ENCODE measurements at places on chromosomes 4 and X. TPM values are rescaled to one million over a fixed set of nuclear protein-coding genes. Genes with fewer than 3 reads are reported as not detected.

GRCh38 chr4:182600856-182601255, 316.3 kb downstream of the DCTD start:
- H3K4me1 ChIP-seq = no peaks in the 10 kb centered on the region
- peaks cover 2% of the 10 kb centered on the region for H3K36me3 ChIP-seq
- H3K27ac ChIP-seq = no peak overlapping the region
- H3K27me3 ChIP-seq = no peaks in the 10 kb centered on the region
- peak; percentile 21 for DNase-seq

GRCh38 chr4:79178760-79179159, 147.1 kb downstream of the NAA11 start:
- H3K27me3 ChIP-seq = no peaks in the 10 kb centered on the region
- no peak overlapping the region for H3K4me3 ChIP-seq
- H3K4me1 ChIP-seq = no peaks in the 10 kb centered on the region
- no peaks in the 10 kb centered on the region for H3K36me3 ChIP-seq

DNA sequence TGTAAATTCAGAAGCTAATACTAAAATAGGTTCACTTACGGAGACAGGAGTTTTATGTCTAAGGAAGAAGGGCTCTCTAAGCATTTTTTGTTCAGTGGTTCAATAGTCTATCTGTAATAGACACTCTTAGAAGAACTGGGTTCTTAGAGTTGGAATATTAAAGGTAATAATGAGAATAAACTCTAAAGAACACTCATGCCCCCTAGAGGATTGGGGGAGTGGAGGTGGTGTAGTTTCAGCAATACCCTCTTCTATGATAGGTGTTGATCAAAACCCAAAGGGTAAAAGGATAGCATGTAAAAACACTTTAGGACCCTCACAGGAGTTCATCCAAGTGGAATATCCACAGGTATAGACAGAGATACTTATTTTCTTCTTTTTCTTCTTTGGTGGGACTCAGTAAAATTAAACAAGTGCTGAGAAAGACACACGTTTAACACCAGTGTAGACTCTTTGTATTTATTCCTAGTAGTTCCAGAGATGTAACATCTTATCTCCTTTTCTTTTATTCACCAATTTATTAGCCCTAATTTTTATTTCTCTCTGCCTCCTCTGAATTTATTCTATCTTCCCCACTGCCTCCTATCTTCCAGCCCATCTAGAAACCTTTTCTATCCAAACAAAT, 25.7 kb upstream of the MND1 start:
- no peak overlapping the region for H3K4me3 ChIP-seq
- no peaks in the 10 kb centered on the region for H3K4me1 ChIP-seq
- no peak overlapping the region for H3K27ac ChIP-seq

DNA sequence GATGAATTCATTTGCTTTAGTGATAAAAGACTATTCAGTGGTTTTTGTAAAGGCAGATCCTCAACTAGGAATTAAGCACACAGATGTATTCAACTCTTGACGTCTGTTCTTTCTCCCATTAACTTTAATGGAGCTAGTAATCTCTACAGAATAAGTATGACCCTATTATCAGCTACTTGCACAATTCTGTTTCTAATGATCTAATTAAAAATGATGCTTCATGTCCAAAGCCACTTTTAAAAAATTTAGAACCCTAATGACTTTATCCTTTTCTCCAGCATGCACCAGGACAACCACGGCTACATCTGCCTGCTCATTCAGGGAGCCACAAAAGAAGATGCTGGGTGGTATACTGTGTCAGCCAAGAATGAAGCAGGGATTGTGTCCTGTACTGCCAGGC, 85.4 kb downstream of the CBR4 start:
- H3K36me3 ChIP-seq = peaks cover 40% of the 10 kb centered on the region
- DNase-seq = no peak
- no peak overlapping the region for H3K4me3 ChIP-seq
- no peaks in the 10 kb centered on the region for H3K27me3 ChIP-seq
- H3K4me1 ChIP-seq = peaks cover 2% of the 10 kb centered on the region

GRCh38 chrX:78708816-78709215, 38.7 kb upstream of the LPAR4 start:
- H3K27ac ChIP-seq = peak overlapping the region; percentile 86
- DNase-seq = peak; percentile 95
- no peak overlapping the region for H3K4me3 ChIP-seq
- H3K27me3 ChIP-seq = no peaks in the 10 kb centered on the region

GRCh38 chr4:153651587-153651986, 32.5 kb upstream of the TLR2 start:
- H3K4me1 ChIP-seq = peaks cover 2% of the 10 kb centered on the region
- H3K4me3 ChIP-seq = no peak overlapping the region
- peak; percentile 64 for DNase-seq
- peak overlapping the region; percentile 76 for H3K27ac ChIP-seq
- no peaks in the 10 kb centered on the region for H3K27me3 ChIP-seq

GRCh38 chrX:22296871-22297270, 24.2 kb downstream of the CBLL2 start:
- no peak overlapping the region for H3K4me3 ChIP-seq
- H3K27me3 ChIP-seq = peaks cover 11% of the 10 kb centered on the region
- no peaks in the 10 kb centered on the region for H3K4me1 ChIP-seq
- no peak overlapping the region for H3K27ac ChIP-seq

- no peak overlapping the region for H3K27ac ChIP-seq
- H3K4me3 ChIP-seq = no peak overlapping the region
- peak; percentile 61 for DNase-seq
These were observed 740.1 kb upstream of the PITX2 start for GRCh38 chr4:111362941-111363361.

DNA sequence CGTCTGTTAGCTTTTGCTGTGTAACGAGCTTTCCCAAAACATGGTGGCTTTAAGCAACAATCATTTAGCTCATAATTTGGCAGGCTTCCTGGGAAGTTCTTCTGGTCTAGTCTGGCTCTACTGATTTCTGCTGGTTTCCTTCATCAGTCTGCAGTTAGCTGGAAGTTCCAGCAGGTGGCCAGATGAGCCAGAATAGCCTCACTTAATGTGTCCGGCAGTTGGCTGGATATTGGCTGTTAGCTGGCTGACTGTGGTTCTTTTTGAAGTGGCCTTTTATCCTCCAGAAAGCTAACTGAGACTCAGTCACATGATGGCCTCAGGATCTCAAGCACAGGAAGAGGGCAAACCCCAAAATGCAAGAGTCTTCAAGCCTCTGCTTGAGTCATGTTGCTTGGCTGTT, 34.9 kb downstream of the FTHL17 start:
- H3K27me3 ChIP-seq = peaks cover 6% of the 10 kb centered on the region
- no peak overlapping the region for H3K27ac ChIP-seq
- no peak overlapping the region for H3K4me3 ChIP-seq

DNA sequence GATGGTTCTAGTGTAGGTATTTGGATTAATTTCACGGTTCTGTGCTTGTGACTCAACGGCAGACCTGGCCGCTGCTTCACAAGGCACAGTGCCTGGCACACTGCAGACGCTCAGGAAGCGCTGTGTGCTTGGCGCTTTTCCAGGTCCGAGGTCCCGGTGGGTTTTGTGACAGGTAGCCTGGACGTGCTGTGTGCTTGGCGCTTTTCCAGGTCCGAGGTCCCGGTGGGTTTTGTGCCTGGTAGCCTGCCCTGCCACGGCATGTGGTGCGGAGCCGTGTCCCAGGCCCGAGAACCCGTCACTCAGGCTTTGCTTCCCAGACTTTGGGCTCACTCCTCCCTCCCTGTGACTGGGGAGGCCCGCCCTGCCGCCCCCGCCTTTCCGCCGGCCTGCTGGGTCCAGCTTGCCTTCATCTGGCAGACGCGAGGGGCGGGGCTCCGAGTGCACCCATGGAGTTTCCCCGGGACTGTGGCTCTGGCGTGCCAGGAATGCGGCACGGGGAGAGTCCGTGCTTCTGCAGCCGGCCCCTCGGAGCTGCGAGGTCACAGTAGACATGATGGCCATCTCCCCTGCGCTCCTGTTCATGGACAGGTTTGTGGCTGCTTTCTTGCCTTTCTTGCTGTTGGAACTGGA, 44.2 kb downstream of the TBC1D14 start:
- peak; percentile 75 for DNase-seq
- H3K4me3 ChIP-seq = no peak overlapping the region
- H3K4me1 ChIP-seq = peaks cover 12% of the 10 kb centered on the region
- no peak overlapping the region for H3K27ac ChIP-seq

GRCh38 chr4:26402458-26402857, 81.6 kb downstream of the RBPJ start:
- no peak for DNase-seq
- no peaks in the 10 kb centered on the region for H3K27me3 ChIP-seq
- H3K27ac ChIP-seq = no peak overlapping the region
- peaks cover 13% of the 10 kb centered on the region for H3K36me3 ChIP-seq
- no peak overlapping the region for H3K4me3 ChIP-seq

GRCh38 chrX:134990475-134990800, 353 bp upstream of the SMIM10 start:
- H3K27ac ChIP-seq = no peak overlapping the region
- H3K36me3 ChIP-seq = no peaks in the 10 kb centered on the region
- H3K27me3 ChIP-seq = peaks cover 4% of the 10 kb centered on the region
- H3K4me3 ChIP-seq = peak overlapping the region; percentile 47
- peaks cover 2% of the 10 kb centered on the region for H3K4me1 ChIP-seq

DNA sequence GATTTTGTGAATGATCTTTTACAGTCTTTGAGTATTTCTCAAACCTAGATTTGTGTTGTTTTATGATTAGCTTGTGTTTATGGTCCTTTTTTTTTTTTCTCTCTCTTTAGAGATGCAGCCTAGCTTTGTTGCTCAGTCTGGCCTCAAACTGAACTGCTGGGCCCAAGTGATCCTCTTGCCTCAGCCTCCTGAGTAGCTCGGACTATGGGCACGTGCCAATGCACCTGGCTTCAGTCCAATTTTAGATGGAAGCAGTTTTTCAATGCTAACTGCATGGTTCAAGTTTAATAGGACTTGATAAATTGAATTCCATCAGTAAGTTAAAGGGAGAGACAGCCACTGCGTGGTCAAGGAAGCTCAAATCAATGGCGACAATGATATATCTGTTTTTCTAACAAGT, 3.8 kb upstream of the FGG start:
- no peaks in the 10 kb centered on the region for H3K27me3 ChIP-seq
- no peak for DNase-seq
- H3K4me3 ChIP-seq = no peak overlapping the region
- H3K27ac ChIP-seq = no peak overlapping the region
- H3K36me3 ChIP-seq = no peaks in the 10 kb centered on the region
- no peaks in the 10 kb centered on the region for H3K4me1 ChIP-seq

DNA sequence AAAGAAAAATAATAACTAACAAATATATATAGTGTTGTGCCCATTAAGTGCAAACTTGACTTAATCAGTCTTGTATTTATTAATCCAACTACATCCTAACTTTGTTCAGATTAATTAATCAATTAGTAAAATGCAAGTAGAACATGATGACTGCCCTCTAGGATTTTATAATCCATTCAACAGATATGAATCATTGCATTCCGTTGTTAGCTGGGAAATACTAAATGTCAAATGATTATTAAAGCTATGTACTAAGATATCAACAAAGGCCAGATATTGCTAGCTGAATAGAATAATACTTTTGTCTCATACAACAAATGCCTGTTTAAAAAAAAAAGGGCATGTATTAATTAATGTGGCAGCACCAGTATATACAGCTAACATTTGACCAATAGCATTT, 1366.3 kb downstream of the STIM2 start:
- no peaks in the 10 kb centered on the region for H3K36me3 ChIP-seq
- H3K27ac ChIP-seq = no peak overlapping the region
- no peak for DNase-seq
- no peak overlapping the region for H3K4me3 ChIP-seq

- H3K27me3 ChIP-seq = no peaks in the 10 kb centered on the region
- H3K4me1 ChIP-seq = no peaks in the 10 kb centered on the region
- H3K4me3 ChIP-seq = peak overlapping the region; percentile 80
- peak overlapping the region; percentile 75 for H3K27ac ChIP-seq
- no peaks in the 10 kb centered on the region for H3K36me3 ChIP-seq
These were observed 427 bp downstream of the ZNF182 start for GRCh38 chrX:48003367-48003757.

- no peaks in the 10 kb centered on the region for H3K4me1 ChIP-seq
- no peak overlapping the region for H3K4me3 ChIP-seq
- no peaks in the 10 kb centered on the region for H3K36me3 ChIP-seq
- H3K27ac ChIP-seq = no peak overlapping the region
- DNase-seq = no peak
These were observed 533.5 kb downstream of the CCSER1 start for GRCh38 chr4:90660672-90661071.

DNA sequence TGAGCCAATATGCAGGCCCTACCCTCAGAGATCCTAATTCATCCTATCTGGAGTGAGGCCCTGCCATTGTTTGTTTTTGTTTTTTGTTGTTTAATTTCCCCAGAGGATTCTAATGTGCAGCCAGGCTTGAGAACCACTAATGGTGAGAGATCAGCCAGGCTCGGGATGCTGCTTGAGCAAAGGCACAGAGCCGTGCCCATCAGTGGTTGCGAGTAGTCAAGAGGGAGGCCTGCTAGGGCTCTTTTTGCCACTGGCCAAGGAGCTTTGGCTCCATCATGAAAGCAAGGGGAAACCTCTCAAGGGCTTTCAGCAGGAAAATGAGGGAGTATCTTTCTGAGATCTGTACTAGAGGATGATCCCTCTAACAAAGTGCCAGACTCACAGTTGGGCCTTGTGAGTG, 2.7 kb downstream of the TCEANC start:
- H3K27me3 ChIP-seq = peaks cover 27% of the 10 kb centered on the region
- H3K36me3 ChIP-seq = peaks cover 8% of the 10 kb centered on the region
- peaks cover 6% of the 10 kb centered on the region for H3K4me1 ChIP-seq
- H3K4me3 ChIP-seq = no peak overlapping the region

DNA sequence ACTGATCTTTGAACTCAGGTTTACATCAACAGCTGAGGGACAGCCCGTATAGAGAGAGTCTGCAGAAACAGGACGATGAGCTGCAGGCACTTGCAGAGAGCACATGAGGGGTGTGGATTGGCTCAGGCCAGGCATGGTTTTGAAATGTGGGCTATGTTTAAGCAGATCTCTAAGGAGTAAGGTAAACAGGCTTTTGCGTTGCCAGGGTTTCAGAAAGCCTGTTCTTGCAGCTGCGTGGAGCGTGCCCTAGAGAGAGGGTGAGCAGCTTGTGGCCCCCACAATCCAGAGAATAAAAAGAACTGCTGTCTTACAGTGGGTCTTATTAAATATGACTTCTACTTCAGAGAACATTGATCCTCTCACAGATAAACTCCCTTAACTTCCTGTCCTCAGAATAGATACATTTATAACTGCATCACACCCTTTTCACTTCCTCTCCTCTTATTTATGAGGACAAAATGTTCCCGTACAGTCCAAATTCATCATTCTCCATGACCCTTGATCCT, 64.1 kb downstream of the TMA16 start:
- no peaks in the 10 kb centered on the region for H3K36me3 ChIP-seq
- H3K27ac ChIP-seq = no peak overlapping the region
- H3K4me1 ChIP-seq = no peaks in the 10 kb centered on the region
- no peak overlapping the region for H3K4me3 ChIP-seq
- no peak for DNase-seq

Gene KDR
- total RNA-seq = 48.9 TPM

Gene ARHGAP36
- 288 TPM for total RNA-seq

Gene VEGFD
- total RNA-seq = 0.44 TPM

Gene GUCY1B1
- total RNA-seq = 14.4 TPM

Gene CCNB3
- 0.98 TPM for total RNA-seq

Gene CCDC149
- 8.0 TPM for total RNA-seq

Gene TMSB15A
- 16.0 TPM for total RNA-seq

Gene DCAF12L1
- total RNA-seq = 1.8 TPM

Gene USO1
- total RNA-seq = 187 TPM

Gene SPANXA1
- total RNA-seq = not detected

Gene EDA
- total RNA-seq = 12.3 TPM

Gene ANK2
- total RNA-seq = 282 TPM

Gene CLIC2
- total RNA-seq = 3.8 TPM

Measured in muscle of leg (tissue), 16 donors.